ENCODE measurements at places on chromosomes 2 and 18. TPM values are rescaled to one million over a fixed set of nuclear protein-coding genes. Genes with fewer than 3 reads are reported as not detected.

- H3K4me1 ChIP-seq = no peaks in the 10 kb centered on the region
- no peak for DNase-seq
- no peak overlapping the region for H3K4me3 ChIP-seq
- no peaks in the 10 kb centered on the region for H3K27me3 ChIP-seq
- no peaks in the 10 kb centered on the region for H3K36me3 ChIP-seq
These were observed 494.4 kb downstream of the TMX3 start for GRCh38 chr18:68220458-68220857.

- DNase-seq = no peak
- H3K27ac ChIP-seq = no peak overlapping the region
- no peaks in the 10 kb centered on the region for H3K36me3 ChIP-seq
- no peaks in the 10 kb centered on the region for H3K27me3 ChIP-seq
- H3K4me1 ChIP-seq = no peaks in the 10 kb centered on the region
These were observed 268.2 kb upstream of the PXDN start for GRCh38 chr2:2012505-2012904.

GRCh38 chr2:142858961-142859360, 18.5 kb upstream of the KYNU start:
- no peak overlapping the region for H3K4me3 ChIP-seq
- no peaks in the 10 kb centered on the region for H3K4me1 ChIP-seq
- no peaks in the 10 kb centered on the region for H3K36me3 ChIP-seq
- DNase-seq = no peak

SOWAHC gene
- 16.6 TPM for total RNA-seq

USP40 gene
- total RNA-seq = 34.9 TPM

DNA sequence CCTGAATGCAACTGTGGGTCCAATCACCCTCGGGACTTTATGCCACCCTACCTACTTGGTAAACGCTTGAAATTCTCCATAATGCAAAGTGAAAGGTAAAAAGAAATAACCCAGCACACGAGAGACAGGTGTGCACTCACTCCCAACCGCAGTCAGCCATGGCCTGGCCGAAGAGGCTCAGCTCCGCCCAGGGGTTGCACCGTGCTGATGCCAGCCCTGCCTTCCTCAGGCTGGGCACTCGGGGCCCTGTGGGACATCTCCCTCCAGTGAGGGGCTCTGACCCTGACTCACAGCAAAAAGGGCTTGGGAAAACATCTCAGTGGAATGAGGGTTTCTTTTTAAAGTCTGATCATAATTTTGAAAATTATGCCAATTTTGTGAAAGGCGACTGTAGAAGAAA, 13.3 kb downstream of the SLC66A2 start:
- no peak for DNase-seq
- no peaks in the 10 kb centered on the region for H3K4me1 ChIP-seq
- H3K36me3 ChIP-seq = peaks cover 53% of the 10 kb centered on the region
- no peak overlapping the region for H3K27ac ChIP-seq

All from HCT116 (cell line).